Gastrocnemius medialis (tissue), 4 donors: ENCODE measurements at places on chromosomes 13 and 19.

DNA sequence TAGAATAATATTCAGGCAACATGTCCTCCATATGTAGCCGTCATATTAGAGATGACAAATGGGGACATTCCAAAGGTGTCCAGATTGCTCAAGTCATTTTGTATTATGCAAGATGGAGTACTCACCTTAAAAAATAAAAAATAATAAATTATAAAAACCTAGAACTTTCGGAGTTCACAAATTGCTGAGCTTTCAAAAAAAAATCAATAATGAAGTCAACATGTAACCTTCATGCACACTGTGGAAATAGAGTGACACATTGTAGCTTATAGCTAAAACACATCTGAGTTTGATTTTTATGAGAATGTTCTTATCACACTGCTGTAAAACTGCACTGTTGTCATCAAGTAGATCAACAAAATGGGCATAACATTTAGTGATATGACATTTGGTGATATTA lies 411.2 kb downstream of the GPC6 start:
- DNase-seq, result no peak

GRCh38 chr13:45194081-45194939 lies 6.5 kb downstream of the KCTD4 start:
- DNase-seq, result no peak

GRCh38 chr13:30337061-30337610 lies 29.8 kb upstream of the KATNAL1 start:
- no peak for DNase-seq

GRCh38 chr13:100620792-100621191 lies 32.2 kb upstream of the GGACT start:
- DNase-seq, result no peak

- DNase-seq, result no peak
These were observed 7.7 kb downstream of the ZIC5 start for GRCh38 chr13:99963816-99964339.

DNA sequence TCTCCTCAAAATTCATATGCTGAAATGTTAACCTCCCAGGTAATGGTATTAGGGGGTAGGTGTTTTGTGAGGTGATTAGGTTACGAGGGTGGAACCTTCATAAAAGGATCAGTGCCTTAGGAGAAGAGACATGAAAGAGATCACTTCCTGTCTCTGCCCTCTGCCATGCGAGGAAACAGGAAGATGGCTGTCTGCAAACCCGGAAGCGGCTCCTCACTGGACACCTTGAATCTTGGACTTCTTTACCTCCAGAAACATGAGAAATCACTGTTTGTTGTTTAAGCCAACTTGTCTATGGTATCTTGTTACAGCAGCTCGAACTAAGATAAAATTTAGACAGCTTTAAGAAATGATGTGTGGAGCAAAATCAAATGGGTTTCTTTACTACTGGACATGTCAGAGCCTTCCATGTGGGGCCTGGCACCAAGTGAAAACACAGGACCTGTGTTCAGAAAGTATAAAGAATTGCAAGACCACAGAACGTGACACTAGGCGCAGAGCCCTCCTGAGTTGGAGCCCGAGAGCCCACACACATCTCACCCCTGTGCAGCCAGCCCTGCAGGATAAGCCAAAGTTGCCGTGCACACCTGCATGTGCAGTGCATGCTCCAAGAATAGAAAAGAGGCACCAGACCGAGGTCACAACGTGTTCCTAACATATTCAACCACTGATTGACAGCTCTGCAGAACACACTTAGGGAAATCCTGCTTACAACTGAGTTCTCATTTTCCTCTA lies 112.5 kb upstream of the UQCRFS1 start:
- no peak for DNase-seq

- DNase-seq, result no peak
These were observed 687.4 kb downstream of the DIAPH3 start for GRCh38 chr13:59476366-59476765.

DNA sequence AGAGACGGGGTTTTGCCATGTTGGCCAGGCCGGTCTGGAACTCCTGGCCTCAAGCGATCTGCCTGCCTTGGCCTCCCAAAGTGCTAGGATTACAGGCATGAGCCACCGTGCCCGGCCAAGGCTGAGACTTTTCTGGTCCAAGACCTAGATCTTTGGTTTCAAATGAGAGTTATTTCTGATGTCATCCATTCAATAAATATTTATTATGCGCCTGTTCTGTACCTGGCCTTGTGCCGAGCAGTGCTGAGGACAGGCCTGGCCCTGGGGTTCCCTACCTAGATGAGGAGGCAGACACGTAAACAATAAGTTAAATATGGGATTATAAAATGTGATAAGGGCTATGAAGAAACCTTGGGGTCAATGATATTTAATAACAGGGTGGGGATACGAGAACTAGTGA lies 4.5 kb downstream of the RELB start:
- DNase-seq, result no peak

GRCh38 chr13:29503041-29503837 lies 92.2 kb downstream of the SLC7A1 start:
- no peak for DNase-seq

DNA sequence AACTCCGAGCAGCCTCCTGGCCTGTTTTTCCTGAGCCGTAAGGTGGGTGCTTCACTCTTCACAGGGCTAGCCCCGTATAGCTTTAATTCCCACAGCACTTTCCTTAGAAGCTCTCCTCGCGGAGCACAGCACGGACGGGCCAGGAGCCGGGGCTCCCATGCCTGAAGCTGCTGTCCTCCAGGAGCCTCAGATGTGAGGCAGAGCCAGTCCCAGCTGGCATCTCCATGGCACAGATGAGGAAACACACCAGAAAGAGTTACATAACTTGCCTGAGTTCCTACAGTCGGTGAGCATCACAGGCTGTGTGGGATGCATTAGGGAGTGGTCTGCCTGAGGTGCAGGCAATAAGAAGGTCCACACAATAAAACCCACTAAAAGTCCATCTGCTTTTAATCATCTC lies 118.5 kb downstream of the ATP8A2 start:
- no peak for DNase-seq

- DNase-seq, result no peak
These were observed 111.4 kb downstream of the FRY start for GRCh38 chr13:32142956-32143375.

DNA sequence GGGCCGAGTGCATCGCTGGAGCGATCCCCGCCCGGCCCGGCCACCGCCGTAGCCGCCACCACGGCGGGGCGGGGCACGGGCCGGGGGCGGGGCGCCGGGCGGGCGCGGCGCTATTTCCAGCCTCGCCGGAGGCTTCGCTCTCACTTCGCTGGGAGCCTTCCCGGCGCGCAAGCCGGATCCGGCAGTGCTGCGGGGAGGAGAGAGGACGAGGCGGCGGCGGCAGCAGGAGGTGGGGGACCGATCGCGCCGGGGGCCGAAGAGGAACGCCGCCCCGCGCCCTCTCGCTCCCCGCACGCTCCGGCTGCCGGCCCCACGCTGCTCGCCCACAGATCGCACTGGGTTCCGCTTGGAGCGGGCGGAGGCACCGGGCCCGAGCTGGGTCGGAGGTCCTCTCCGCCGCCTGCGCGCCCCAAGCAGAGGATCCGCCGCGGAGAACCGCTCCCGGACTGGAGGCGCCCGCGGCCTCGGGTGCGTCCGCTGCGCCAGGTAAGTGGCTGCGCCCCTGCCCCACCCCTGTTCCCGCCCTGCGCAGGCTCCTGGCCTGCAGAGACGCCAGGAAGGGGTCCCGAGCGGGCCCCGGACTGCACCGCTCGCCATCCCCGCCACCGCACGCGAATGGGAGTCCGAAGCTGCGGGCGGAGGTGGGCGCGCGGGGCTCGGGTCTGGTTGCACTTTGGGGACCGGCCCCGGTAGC lies at the start of gene CHST8:
Gene CHST8, plus strand, starts transcription at position 143 of the 694 bp plus-strand sequence. CDS start 67,309 bp downstream, outside the sequence.
- no peak for DNase-seq
